C1 segment of cervical spinal cord (tissue), 14 donors: ENCODE measurements at places on chromosomes 16 and 17.

DNA sequence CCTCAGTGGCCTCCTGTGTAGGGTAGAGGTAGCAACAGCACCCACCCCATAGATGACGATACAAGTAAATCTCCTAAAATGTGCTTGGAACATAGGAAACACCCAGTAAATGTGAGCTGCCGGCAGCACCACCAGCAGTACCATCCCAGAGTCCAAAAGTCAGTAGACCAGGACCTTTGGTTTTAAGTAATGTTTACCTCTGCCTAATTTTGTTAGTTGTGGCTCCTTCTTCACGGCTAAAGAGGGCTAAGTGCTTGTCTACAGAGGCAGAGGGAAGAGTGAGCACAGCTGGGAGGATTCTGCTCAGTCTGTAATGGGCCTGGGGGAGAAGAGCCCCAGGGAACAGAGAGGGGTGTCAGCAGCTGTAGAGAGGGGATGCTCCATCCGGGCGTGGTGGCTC is 91.3 kb upstream of the FBXO47 start:
- DNase-seq, result no peak

DNA sequence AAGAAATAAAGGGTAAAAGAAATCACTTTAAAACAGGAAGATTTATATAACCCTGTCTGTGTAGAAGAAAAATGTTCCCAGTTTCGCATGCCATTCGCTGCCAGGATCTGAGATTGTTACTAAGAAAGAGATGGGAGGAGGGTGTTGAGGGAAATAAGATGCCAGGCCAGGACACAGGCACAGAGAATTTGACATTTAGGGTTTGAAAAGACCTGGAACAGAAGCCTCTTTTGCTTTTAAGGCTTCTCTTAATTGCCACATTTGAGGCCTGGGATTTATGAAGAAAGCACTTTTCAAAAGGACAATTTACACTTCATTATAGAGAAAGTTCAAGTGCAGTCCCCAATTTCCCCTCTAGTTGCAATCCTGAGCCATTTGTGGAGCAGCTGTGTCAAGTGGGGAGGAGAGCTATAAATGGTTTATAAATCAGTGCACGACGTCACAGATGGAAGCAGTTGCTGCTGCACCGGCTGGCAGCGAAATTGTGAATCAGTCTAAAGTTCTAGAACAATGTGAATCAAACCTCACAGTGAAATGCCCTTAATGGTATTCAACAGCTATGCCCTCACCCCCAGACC is 26.5 kb upstream of the C16orf87 start:
- DNase-seq, result no peak

- no peak for DNase-seq
These were observed 55.5 kb upstream of the IRX3 start for GRCh38 chr16:54341892-54342776.

DNA sequence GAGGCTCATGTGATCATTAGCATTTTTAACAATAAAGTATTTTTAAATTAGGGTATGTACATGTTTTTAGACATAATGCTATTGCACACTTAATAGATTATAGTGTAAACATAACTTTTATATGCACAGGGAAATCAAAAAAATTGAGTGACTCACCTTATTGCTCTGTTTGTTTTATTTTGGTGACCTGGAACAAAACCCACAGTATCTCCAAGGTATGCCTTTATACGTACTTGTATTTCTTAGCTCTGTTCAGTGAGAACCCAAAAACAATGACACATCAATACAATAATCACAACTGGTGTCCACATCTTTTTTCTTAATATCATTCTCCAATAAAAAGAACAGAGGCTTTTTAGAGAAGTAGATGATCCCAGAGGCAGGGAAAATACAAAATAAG is 112.2 kb downstream of the CYB561 start:
- no peak for DNase-seq

GRCh38 chr17:39863244-39863917 is 731 bp downstream of the IKZF3 start:
- no peak for DNase-seq

DNA sequence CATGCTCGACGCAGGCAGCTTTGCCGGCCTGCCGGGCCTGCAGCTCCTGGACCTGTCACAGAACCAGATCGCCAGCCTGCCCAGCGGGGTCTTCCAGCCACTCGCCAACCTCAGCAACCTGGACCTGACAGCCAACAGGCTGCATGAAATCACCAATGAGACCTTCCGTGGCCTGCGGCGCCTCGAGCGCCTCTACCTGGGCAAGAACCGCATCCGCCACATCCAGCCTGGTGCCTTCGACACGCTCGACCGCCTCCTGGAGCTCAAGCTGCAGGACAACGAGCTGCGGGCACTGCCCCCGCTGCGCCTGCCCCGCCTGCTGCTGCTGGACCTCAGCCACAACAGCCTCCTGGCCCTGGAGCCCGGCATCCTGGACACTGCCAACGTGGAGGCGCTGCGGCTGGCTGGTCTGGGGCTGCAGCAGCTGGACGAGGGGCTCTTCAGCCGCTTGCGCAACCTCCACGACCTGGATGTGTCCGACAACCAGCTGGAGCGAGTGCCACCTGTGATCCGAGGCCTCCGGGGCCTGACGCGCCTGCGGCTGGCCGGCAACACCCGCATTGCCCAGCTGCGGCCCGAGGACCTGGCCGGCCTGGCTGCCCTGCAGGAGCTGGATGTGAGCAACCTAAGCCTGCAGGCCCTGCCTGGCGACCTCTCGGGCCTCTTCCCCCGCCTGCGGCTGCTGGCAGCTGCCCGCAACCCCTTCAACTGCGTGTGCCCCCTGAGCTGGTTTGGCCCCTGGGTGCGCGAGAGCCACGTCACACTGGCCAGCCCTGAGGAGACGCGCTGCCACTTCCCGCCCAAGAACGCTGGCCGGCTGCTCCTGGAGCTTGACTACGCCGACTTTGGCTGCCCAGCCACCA is 9.7 kb downstream of the VASN start:
- DNase-seq, result peak; percentile 33

DNA sequence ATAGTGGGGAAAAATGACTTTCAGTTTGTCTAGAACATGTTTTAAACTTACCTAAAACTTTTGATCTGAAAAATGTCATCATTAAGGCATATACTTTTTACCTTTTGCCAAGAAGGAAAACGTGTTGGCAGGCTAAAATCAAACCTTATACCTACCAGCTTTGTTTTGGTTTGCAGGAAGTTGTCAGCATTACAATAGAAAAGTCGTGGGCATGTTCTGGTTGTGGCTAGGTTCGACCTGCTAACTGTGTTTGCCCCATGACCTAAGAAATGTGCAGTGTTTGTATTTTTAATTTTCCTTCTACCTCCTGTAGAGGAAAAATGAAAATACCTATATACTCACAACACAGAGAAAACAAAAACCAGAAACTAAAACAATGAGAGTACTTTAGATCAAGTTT is 13.0 kb downstream of the SKAP1 start:
- no peak for DNase-seq

GRCh38 chr16:49348408-49349176 is 25.0 kb upstream of the C16orf78 start:
- no peak for DNase-seq

DNA sequence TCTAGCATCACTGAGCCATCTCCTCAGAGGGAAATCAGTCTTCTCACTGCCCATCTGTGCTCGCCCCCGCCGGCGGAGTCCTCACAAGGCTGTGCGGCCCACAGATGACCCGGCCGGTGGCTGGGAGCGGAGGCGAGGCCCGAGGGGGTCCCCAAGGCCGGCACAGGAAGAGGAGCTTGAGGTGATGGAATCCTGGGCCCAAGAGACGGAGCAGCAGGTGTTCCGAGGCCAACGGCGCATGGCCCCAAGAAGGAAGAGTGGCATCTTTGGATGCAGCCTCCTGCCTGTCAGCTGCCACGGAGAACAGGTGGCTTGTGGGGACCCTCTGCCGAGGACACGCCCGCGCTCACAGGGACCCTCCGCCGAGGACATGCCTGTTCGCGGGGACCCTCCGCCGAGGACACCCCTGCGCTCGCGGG is 72.7 kb upstream of the GNG13 start:
- no peak for DNase-seq

DNA sequence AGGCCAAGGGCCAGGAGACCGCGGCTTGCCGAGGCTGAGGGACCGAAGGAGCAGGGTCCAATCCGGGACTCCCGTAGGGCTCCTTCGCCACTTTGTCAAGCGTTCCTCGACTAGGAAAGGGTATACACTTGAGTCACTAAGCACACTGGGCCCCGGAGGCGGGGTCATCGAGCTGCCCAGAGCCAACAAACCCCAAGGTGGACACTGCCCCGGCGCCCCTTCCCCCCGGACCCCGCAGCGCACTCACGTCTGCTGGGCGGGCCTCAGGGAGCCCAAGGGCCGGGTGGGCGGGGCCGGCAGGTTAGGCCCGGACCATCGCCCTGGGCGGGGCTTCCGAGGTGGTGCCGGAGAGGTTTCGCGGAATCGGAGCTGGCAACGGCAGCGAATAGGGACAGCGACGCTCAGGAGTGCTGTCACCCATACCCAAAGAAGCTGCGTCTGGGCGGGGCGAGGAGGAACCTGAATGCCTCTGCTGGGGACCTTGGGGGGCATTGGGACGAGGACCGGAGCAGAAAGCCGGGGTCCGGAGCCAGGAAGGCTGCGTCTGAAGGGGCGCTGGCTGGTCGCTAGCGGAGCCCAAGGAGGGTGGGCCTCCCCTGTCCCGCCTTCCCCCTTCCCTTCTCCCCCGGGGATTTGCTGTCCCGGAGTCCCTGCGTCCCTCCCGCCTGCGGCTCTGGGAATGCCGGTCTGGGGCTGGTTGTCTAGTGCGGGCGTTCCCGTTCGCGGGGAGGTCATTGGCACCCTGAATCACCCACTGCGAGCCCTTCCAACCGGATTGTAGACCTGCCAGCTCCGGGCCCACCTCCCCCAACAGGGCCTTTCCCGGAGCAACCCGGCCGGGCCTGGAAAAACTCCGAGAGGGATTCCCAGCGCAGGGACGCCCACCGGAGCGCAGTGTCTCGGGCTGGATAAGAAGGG is 118.2 kb upstream of the SMURF2 start:
- no peak for DNase-seq

DNA sequence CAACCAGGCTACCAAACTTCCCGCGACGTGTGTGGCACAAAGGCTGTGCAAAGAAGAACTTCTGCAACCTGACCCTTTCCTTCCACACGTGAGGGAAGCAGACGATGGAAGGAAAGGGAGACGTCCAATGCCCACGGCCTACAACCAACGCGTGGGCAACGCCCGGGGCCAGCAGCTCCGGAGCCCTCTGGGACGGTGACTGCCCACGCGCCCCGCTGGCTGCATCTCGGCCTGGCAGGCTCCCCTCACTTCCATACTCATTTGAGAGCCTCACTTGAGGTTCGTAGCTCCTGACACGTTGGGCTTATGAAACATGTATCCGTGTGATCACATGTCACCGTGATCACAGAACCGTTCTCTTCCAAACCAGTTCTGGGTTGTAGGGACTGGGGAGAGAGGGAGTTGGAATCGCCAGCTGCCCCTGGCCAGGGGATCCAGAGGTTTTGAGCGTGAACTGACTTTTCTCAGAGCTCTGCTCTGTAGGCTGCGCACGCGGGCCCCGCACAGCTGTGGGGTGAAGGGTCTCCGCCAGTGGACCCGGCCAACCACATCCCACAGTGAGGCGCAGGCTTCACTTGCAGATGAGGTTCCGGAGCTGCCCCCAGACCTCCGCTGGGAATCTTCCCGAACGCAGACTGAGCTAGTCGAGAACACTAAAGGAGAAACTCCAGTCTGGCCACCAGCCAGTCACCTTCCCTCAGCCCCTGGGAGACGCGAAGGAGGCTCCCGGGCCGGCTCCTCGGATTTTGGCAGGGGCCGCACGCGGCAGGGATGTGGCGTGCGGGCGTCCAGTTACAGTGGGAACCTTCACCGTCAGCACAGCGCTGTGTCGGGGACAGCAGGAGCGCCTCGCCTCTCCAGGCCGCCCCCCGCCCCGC is 1.0 kb downstream of the LMF1 start:
- DNase-seq, result no peak

GRCh38 chr17:67218385-67218950 is 26.5 kb downstream of the HELZ start:
- DNase-seq, result no peak

DNA sequence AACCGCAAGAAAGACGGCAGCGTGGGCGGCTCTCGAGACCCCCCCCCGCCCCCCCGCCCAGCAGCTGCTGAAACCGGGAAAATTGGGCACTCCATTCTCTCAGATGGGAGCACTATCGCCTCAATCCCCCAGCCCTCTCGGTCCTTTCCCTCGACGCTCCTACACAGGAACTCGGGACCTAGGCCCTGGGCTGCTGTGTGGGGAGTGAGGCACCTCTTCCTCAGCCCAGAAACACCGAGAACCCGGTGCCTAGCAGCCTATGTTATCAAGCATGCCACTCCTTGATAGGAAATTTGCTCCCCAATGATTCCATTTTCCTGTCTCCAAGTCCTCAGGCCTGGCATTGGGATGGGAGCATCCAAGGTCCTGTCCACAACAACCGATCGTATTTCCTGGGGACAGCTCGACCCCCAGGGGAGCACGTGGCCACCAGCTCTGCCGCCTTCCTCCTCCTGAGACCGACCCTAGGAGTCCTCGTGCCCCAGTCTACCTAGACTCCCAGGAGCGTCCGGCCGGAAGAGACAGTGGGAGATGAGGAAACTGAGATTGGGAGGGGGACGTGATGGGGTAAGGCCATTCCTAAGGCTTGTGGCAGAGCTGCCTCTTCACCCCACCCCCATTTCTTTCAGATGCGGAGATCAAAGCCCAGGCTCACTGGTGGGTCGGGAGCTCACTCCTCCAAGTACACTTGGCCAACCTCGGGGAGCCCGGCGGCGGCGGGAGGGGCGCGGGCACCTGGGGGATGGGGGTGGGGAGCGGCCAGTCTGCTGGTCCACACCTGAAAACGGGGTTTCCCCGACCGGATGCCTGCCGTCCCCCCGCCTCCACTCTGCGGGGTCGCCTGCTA is 17.5 kb upstream of the CBX8 start:
- DNase-seq, result no peak

- no peak for DNase-seq
These were observed 138.0 kb upstream of the SDK2 start for GRCh38 chr17:73782231-73782630.

GRCh38 chr16:69924041-69924775 is 26.9 kb upstream of the CLEC18A start:
- DNase-seq, result no peak
